ENCODE measurements at places on chromosomes 11 and 22. TPM values are rescaled to one million over a fixed set of nuclear protein-coding genes. Genes with fewer than 3 reads are reported as not detected.

- DNase-seq, result no peak
- H3K27me3 ChIP-seq, result no peaks in the 10 kb centered on the region
- H3K36me3 ChIP-seq, result no peaks in the 10 kb centered on the region
- no peaks in the 10 kb centered on the region for H3K4me1 ChIP-seq
- no peak overlapping the region for H3K27ac ChIP-seq
These were observed 120.9 kb downstream of the TBC1D22A start for GRCh38 chr22:46883092-46883910.

The RGL4 gene
- total RNA-seq, result not detected

GRCh38 chr22:31586137-31586920 is 75.7 kb downstream of the PISD start:
- H3K27me3 ChIP-seq, result no peaks in the 10 kb centered on the region
- H3K36me3 ChIP-seq, result no peaks in the 10 kb centered on the region
- no peak overlapping the region for H3K27ac ChIP-seq
- H3K4me3 ChIP-seq, result no peak overlapping the region
- DNase-seq, result no peak

DNA sequence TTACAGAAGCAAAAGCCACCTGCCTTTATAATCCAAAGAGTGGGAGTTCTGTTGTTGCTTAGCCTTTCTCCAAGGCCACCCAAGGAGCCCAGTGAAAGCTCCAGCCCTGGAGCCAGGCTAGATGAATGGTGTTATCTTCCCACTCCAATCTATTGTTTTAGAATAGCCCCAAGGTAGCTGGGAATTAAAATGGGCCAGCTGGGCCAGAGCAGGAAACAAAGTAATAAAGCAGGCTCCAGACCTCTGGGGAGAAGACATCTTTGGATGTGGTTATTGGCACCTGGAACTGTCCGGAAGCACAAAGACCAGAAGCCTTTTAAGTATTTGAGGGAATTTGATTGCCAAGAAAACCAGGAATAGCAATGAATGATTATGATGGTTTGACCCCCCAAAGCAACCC is 8.8 kb downstream of the C11orf96 start:
- no peaks in the 10 kb centered on the region for H3K27me3 ChIP-seq
- no peak overlapping the region for H3K27ac ChIP-seq
- DNase-seq, result no peak
- no peaks in the 10 kb centered on the region for H3K36me3 ChIP-seq
- no peak overlapping the region for H3K4me3 ChIP-seq
- no peaks in the 10 kb centered on the region for H3K4me1 ChIP-seq

- no peak overlapping the region for H3K4me3 ChIP-seq
- H3K27ac ChIP-seq, result no peak overlapping the region
- no peaks in the 10 kb centered on the region for H3K36me3 ChIP-seq
- DNase-seq, result no peak
- H3K4me1 ChIP-seq, result peaks cover 15% of the 10 kb centered on the region
These were observed 34.8 kb upstream of the POU2AF1 start for GRCh38 chr11:111413849-111414248.

- no peak for DNase-seq
- no peaks in the 10 kb centered on the region for H3K36me3 ChIP-seq
- H3K27me3 ChIP-seq, result no peaks in the 10 kb centered on the region
These were observed 297.9 kb upstream of the C11orf87 start for GRCh38 chr11:109123816-109124787.

DNA sequence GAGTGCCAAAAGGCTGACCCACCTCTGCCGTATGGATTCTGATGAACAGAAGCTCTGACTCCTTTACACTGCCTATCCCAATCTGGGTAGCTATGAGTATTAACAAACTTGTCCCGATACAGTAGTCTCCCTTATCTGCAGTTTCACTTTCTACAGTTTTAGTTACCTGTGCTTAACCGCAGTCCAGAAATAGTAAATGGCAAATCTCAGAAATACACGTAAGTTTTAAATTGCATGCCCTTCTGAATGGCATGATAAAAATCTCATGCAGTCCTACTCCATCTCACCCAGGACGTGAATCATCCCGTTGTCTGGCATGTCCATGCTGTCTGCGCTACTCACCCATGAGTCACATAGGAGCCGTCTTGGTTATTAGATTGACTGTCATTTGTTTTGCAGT is 68.8 kb downstream of the SNX19 start:
- DNase-seq, result no peak
- H3K4me3 ChIP-seq, result no peak overlapping the region
- no peaks in the 10 kb centered on the region for H3K27me3 ChIP-seq

GRCh38 chr11:65266210-65266609 is 4.4 kb downstream of the POLA2 start:
- no peak overlapping the region for H3K4me3 ChIP-seq
- no peak for DNase-seq
- no peaks in the 10 kb centered on the region for H3K4me1 ChIP-seq
- H3K27ac ChIP-seq, result no peak overlapping the region

The TCIRG1 gene
- total RNA-seq, result 47.4 TPM

- no peaks in the 10 kb centered on the region for H3K27me3 ChIP-seq
- no peaks in the 10 kb centered on the region for H3K36me3 ChIP-seq
- H3K4me3 ChIP-seq, result no peak overlapping the region
- no peak for DNase-seq
These were observed 12.6 kb downstream of the HIKESHI start for GRCh38 chr11:86314636-86315035.

DNA sequence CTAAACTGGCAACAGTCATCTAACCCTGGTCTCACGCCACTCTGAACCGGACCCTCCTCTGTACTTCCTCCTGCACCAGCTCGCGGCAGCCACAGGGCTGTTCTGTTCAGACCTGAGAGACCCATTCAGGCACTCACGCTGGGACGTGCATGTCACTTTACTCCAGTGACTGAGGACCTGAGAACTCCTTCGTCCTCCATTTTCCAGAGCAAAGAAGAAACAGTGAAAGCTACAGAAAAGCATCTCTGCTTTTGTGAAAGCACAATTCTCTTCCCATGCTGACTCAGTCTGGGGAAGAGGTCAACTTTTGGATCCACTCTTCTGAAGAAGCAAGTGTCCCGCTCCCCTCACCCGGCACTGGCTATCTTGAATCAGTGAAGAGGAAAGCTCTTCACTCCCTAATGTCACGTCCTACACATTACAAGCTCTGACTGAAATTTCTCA is 24.5 kb downstream of the PISD start:
- H3K4me3 ChIP-seq, result peak overlapping the region; percentile 28
- H3K4me1 ChIP-seq, result no peaks in the 10 kb centered on the region

The GAL gene
- not detected for total RNA-seq

The UPK2 gene
- total RNA-seq, result not detected

DNA sequence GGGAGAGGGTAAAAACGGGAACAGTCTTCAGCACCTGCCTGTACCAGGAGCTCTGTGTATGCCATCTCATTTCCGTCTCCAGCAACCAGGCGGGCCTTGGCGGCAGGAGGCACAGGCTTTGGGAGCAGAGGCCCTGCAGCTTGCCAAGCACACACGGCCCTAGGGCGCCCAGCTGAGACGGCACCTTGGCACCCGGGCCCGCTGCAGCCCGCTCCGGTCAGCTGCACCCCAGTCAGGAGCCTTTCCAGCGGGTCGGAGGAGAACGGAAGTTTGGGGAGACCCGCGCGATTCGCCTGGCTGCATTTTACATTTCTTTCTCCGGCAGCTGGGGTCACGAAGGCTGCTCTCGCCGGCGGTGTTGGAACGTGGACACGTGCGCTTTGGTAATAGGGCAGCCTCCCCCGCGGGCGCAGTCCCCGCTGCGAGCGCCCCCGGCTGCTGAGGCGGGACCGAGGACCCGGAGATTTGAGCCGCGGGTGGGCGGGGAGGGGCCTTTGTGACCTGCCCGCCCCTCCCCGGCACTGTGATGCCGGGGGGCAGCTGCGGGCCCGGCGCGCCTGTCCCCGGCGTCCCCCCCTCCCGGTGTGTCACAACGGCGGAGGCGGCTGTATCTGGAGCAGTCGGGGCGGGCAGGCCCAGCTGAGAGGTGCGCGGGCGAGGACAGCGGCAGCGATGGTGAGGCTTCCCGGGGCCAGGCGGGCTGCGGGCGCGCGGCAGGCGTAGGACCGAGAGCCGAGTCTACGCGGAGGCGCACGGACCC is at the start of gene TUBA8:
Gene TUBA8, plus strand, starts transcription at position 616 of the 760 bp plus-strand sequence. Its CDS starts 57 bp downstream, at position 673.
- H3K27ac ChIP-seq, result no peak within 1 kb of the TSS
- no peaks in the 10 kb centered on the region for H3K27me3 ChIP-seq
- peak within 1 kb of the TSS; percentile 47 for H3K4me3 ChIP-seq
- H3K36me3 ChIP-seq, result no peaks in the 10 kb centered on the region
- peak; percentile 66 for DNase-seq

GRCh38 chr11:88164320-88164719 is 10.9 kb downstream of the RAB38 start:
- no peaks in the 10 kb centered on the region for H3K27me3 ChIP-seq
- H3K4me3 ChIP-seq, result no peak overlapping the region
- H3K36me3 ChIP-seq, result no peaks in the 10 kb centered on the region

GRCh38 chr11:15295695-15296094 is 181.0 kb downstream of the INSC start:
- no peaks in the 10 kb centered on the region for H3K4me1 ChIP-seq
- no peak overlapping the region for H3K4me3 ChIP-seq

GRCh38 chr22:22410121-22410520 is 98.4 kb downstream of the ZNF280B start:
- H3K27me3 ChIP-seq, result no peaks in the 10 kb centered on the region
- DNase-seq, result peak; percentile 37
- H3K4me1 ChIP-seq, result no peaks in the 10 kb centered on the region
- H3K4me3 ChIP-seq, result no peak overlapping the region

- H3K27me3 ChIP-seq, result no peaks in the 10 kb centered on the region
- no peak overlapping the region for H3K4me3 ChIP-seq
- no peaks in the 10 kb centered on the region for H3K36me3 ChIP-seq
- H3K4me1 ChIP-seq, result no peaks in the 10 kb centered on the region
These were observed 7.1 kb downstream of the LARGE1 start for GRCh38 chr22:33913188-33913587.

The FAM181B gene
- total RNA-seq, result not detected

The THRSP gene
- total RNA-seq, result 92.0 TPM

- no peaks in the 10 kb centered on the region for H3K27me3 ChIP-seq
- peaks cover 9% of the 10 kb centered on the region for H3K4me1 ChIP-seq
- H3K36me3 ChIP-seq, result no peaks in the 10 kb centered on the region
- no peak overlapping the region for H3K4me3 ChIP-seq
- H3K27ac ChIP-seq, result no peak overlapping the region
These were observed 18.8 kb upstream of the GRK3 start for GRCh38 chr22:25545672-25546071.

The NNMT gene
- total RNA-seq, result 3,130 TPM

The SYT9 gene
- total RNA-seq, result 4.3 TPM
